Endothelial cell of umbilical vein (primary cell): ENCODE measurements at places on chromosomes 13 and 19. TPM values are rescaled to one million over a fixed set of nuclear protein-coding genes. Genes with fewer than 3 reads are reported as not detected.
A peak's percentile ranks its signal among the peaks of the same experiment; 100 is the strongest.

RUBCNL gene
- polyA plus RNA-seq, result not detected in 2 replicates

NLRP7 gene
- not detected in 2 replicates for polyA plus RNA-seq

OVOL3 gene
- polyA plus RNA-seq, result not detected in 2 replicates

TSKS gene
- polyA plus RNA-seq, result 0.03 TPM in 1 of 2 replicates, not detected in the other

DNA sequence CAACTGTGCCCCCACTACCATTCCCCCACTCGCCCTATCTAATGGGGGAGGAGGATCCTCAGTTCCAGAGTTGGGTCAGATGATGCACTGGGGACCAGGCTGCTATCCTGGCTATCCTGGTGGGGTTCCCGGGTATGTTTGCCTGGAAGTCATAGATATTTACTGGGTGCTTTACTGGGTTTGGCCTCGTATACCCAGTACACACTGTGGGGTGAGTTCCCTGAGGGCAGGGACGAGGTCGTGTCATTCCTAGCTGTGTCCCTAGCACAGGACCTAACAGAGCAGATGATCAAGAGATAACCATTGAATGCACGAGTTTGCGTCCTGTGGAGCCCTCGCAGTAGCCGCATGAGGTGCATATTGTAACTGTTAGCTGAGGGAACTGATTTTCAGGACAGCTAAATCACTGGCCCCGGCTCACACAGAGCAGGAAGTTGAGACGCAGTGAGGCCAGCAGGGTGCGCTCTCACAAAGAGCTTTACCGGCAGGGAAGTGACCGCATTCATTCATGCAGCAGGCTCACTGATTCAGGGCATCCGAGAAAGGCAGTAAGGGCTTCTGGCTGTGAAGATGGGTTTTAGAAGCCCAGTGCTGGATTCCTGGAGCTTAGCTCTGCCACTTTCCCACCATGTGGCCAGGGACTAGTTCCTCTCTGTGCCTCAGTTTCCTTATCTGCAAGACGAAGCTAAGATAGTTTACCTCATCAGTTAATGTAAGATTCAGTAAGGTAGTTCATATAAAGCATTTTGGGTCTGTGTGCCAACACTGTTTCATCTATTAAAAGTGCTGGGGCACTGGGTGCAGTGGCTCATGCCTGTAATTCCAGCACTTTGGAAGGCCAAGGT, 6.0 kb downstream of the RUVBL2 start:
- no peak overlapping the region for H3K27ac ChIP-seq
- DNase-seq, result peak; percentile 64

- no peak for DNase-seq
- no peak overlapping the region for H3K4me3 ChIP-seq
- no peak overlapping the region for H3K27ac ChIP-seq
- H3K36me3 ChIP-seq, result no peaks in the 10 kb centered on the region
Measured at GRCh38 chr19:48814895-48815294, 4.1 kb upstream of the BCAT2 start.

SYNGR4 gene
- not detected in 2 replicates for polyA plus RNA-seq

LSR gene
- polyA plus RNA-seq, result 0.76 and 0.94 TPM in 2 replicates

DNA sequence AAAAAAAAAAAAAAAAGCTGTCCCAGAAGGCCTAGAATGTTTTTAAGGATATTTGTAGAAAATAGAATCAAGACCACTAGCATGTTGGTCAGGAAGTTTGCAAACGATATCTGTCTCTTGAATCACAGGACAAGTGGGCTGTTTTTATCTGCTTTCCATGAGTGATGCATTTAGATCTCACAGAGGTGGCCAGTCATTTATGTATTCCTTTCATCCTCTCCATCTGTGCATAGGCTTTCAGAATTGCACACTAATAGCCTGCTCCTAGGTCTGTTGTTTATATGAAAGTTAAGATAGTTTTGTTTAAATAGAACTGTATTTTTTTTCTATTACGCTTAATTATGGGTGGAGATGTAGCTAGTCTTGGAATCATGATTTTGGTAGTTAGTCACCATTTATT, 289.5 kb downstream of the SHISA2 start:
- no peak overlapping the region for H3K4me3 ChIP-seq
- no peak overlapping the region for H3K27ac ChIP-seq
- no peaks in the 10 kb centered on the region for H3K27me3 ChIP-seq

- H3K27me3 ChIP-seq, result no peaks in the 10 kb centered on the region
- no peaks in the 10 kb centered on the region for H3K36me3 ChIP-seq
- H3K27ac ChIP-seq, result no peak overlapping the region
- DNase-seq, result no peak
- no peak overlapping the region for H3K4me3 ChIP-seq
Measured at GRCh38 chr19:43563816-43564457, 11.4 kb downstream of the XRCC1 start.

FKBP8 gene
- 173 and 204 TPM in 2 replicates for polyA plus RNA-seq

SBSN gene
- polyA plus RNA-seq, result not detected in 2 replicates

DNA sequence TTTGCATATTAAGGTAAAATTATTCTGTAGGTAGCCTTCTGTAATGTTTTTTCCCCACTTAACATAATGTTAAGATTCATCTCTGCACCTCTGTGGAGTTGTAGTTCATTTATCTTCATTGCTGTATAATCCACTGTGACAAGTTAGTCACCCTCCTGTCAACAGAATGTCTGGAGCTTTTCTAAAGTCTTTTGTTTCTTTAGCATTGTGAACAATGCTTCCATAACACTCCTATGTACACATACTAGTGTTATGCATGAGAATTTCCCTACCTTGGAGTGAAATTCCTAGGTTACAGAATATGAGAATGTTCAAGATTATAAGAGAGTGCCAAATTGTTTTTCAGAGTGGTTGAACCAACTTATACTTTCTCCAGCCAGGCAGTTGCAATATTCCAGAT, 113.5 kb downstream of the COG6 start:
- H3K36me3 ChIP-seq, result no peaks in the 10 kb centered on the region
- no peaks in the 10 kb centered on the region for H3K27me3 ChIP-seq
- H3K4me3 ChIP-seq, result no peak overlapping the region
- peaks cover 5% of the 10 kb centered on the region for H3K4me1 ChIP-seq
- no peak overlapping the region for H3K27ac ChIP-seq

DNA sequence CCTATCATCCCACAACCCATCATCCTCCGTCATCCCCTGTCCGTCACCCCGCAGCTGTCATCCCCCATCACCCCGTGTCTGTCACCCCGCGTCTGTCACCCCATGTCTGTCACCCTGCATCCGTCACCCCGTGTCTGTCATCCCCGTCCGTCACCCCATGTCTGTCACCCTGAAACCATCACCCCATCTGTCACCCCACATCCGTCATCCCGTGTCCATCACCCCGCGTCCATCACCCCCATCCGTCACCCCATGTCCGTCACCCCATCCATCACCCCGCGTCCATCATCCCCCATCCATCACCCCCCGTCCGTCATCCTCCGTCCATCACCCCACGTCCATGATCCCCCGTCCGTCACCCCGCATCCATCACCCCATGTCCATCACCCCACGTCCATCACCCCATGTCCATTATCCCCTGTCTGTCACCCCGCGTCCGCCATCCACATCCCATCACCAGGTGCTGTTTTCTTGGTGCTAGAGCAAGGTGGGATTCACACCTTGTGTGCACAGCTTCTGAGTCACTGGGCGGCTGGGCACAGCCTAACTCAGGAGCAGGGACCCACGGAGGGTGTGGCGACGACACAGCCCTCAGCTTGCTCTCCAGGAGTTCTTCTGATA, 24.2 kb downstream of the RASA3 start:
- H3K27me3 ChIP-seq, result no peaks in the 10 kb centered on the region
- H3K36me3 ChIP-seq, result no peaks in the 10 kb centered on the region
- H3K4me1 ChIP-seq, result peaks cover 26% of the 10 kb centered on the region
- peak overlapping the region; percentile 43 for H3K27ac ChIP-seq
- no peak for DNase-seq
- no peak overlapping the region for H3K4me3 ChIP-seq

- DNase-seq, result no peak
- peaks cover 1% of the 10 kb centered on the region for H3K27me3 ChIP-seq
- H3K4me1 ChIP-seq, result no peaks in the 10 kb centered on the region
- H3K36me3 ChIP-seq, result no peaks in the 10 kb centered on the region
- H3K27ac ChIP-seq, result no peak overlapping the region
- no peak overlapping the region for H3K4me3 ChIP-seq
Measured at GRCh38 chr13:29956853-29957252, 106.4 kb upstream of the UBL3 start.

DNA sequence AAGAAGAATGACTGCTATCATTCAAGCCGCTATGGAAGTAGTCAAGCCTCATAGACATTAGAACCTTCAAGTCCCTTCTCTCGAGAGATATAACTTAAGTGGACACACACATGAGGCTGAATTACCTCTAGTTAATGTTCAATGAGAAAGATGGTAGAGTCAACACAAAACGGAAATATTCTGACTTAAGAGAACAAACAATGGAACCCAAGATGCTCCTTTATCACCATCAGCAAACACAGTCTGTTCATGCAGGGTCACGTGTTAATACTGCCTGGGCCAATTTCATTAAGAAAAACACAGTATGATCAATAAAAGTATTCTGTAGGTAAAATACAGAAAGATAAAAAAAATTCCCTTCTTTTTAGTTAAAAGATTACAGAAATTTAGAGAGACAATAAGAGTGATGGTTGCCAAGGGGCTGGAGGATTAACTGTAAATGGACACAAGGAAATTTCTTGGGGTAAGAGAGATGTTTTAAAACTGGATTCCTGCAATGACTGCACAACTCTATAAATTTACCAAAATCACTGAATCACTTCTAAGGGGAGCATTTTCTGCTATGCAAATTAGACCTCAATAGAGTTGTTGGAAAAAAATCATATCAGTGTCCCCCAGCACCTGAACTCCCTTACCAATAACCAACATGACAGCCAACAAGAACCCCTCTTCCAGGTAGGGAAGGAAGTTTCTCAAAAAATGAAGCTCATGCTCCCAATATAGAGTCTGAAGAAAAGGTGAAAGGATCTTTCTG, 256.6 kb downstream of the ABCC4 start:
- no peak overlapping the region for H3K4me3 ChIP-seq
- no peaks in the 10 kb centered on the region for H3K36me3 ChIP-seq
- H3K27ac ChIP-seq, result no peak overlapping the region
- no peaks in the 10 kb centered on the region for H3K4me1 ChIP-seq
- H3K27me3 ChIP-seq, result no peaks in the 10 kb centered on the region
- DNase-seq, result no peak

GRCh38 chr13:97148894-97149293, 73.2 kb upstream of the MBNL2 start:
- H3K27ac ChIP-seq, result no peak overlapping the region
- no peak overlapping the region for H3K4me3 ChIP-seq
- no peaks in the 10 kb centered on the region for H3K4me1 ChIP-seq
- H3K36me3 ChIP-seq, result no peaks in the 10 kb centered on the region
- H3K27me3 ChIP-seq, result peaks cover 5% of the 10 kb centered on the region

- DNase-seq, result no peak
- no peaks in the 10 kb centered on the region for H3K27me3 ChIP-seq
- no peak overlapping the region for H3K4me3 ChIP-seq
- no peaks in the 10 kb centered on the region for H3K36me3 ChIP-seq
- no peaks in the 10 kb centered on the region for H3K4me1 ChIP-seq
Measured at GRCh38 chr13:36086117-36086516, 45.1 kb downstream of the DCLK1 start.

KLK6 gene
- polyA plus RNA-seq, result 0.11 and 0.12 TPM in 2 replicates

GRCh38 chr13:106535552-106536243, at the start of gene EFNB2:
TSS of gene EFNB2 (minus strand) at chr13:106535662. CDS start at chr13:106534964, 698 bp downstream.
- H3K27ac ChIP-seq, result peak within 1 kb of the TSS; percentile 85
- H3K36me3 ChIP-seq, result no peaks in the 10 kb centered on the region
- H3K4me1 ChIP-seq, result peaks cover 44% of the 10 kb centered on the region
- H3K4me3 ChIP-seq, result peak within 1 kb of the TSS; percentile 75

SIRT6 gene
- 36.6 and 41.2 TPM in 2 replicates for polyA plus RNA-seq

- no peaks in the 10 kb centered on the region for H3K36me3 ChIP-seq
- peak within 1 kb of the TSS; percentile 48 for H3K27ac ChIP-seq
- peak within 1 kb of the TSS; percentile 76 for H3K4me3 ChIP-seq
- peak; percentile 76 for DNase-seq
Measured at GRCh38 chr19:12035220-12036172, at the start of gene ZNF433. TSS of gene ZNF433 (minus strand) at chr19:12035679. CDS start at chr19:12035539, 140 bp downstream.

CERS1 gene
- 8.5 and 11.0 TPM in 2 replicates for polyA plus RNA-seq
